Left kidney (tissue), 8 donors: ENCODE measurements at places on chromosomes 1 and 21. TPM values are rescaled to one million over a fixed set of nuclear protein-coding genes. Genes with fewer than 3 reads are reported as not detected.

DNA sequence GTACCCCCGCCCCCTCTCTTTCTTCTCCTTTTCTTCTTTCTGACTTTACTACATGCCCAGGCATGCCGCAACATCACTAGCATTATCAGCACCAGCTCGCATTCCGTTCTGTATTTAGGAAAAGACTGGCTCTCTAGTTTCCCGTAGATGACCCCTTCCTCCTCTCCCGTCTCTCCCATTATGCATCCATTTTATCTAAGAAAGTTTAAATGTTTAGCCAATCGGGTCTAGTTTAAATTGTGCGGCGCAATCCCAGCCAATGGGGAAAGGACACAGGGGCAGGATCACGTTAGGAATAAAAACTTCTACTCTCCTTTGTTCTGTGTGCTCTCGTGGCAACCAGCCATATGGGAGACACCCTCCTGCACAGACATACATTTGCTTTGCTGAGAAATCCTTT lies 2.3 kb upstream of the KRTAP10-7 start:
- no peak for DNase-seq

GRCh38 chr1:103144681-103145080 lies 36.4 kb upstream of the COL11A1 start:
- no peak for DNase-seq

GRCh38 chr1:61583703-61584102 lies 141.2 kb downstream of the TM2D1 start:
- no peak for DNase-seq

- DNase-seq, result no peak
Observed at GRCh38 chr1:61278966-61279365, 196.6 kb downstream of the NFIA start.

- DNase-seq, result peak; percentile 27
Observed at GRCh38 chr21:30194701-30195299, 21.1 kb downstream of the CLDN8 start.

The RNU1-1 gene
- 1.9 TPM for polyA plus RNA-seq

The SV2A gene
- polyA plus RNA-seq, result 8.4 TPM

The CSF1 gene
- 7.1 TPM for polyA plus RNA-seq

DNA sequence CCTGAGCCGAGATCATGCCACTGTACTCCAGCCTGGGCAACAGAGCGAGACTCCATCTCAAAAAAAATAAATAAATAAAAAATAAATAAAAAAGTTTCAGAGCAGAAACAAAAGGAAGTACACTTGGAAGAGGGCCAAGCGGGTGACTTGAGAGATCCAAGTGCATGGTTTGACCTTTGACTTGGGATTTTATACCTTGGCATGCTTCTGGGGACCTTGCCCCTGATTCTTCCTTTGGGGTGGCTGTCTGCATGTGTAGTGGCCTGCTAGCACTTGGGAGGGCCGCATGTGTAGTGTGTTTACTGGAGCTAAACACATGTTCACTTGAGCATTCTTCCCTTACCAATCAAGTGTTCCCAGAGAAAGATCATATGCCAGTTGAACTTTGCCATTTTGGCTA lies 114.0 kb downstream of the DTL start:
- DNase-seq, result no peak

GRCh38 chr21:43266534-43266933 lies 97.7 kb downstream of the CRYAA start:
- DNase-seq, result no peak

GRCh38 chr1:53341521-53341895 lies 13.6 kb upstream of the LRP8 start:
- no peak for DNase-seq

The EXO5 gene
- 14.3 TPM for polyA plus RNA-seq

The SAMD11 gene
- polyA plus RNA-seq, result 45.7 TPM

GRCh38 chr1:10508511-10508951 lies 33.8 kb downstream of the PEX14 start:
- no peak for DNase-seq

- DNase-seq, result no peak
Observed at GRCh38 chr1:84675106-84675505, 15.2 kb downstream of the SSX2IP start.
